Fibroblast of skin of left biceps (primary cell): ENCODE measurements at places on chromosomes 5 and 9.

GRCh38 chr9:90141723-90142122 lies 500.9 kb downstream of the DIRAS2 start:
- peak; percentile 5 for DNase-seq

GRCh38 chr9:125811002-125811401 lies 63.8 kb downstream of the PBX3 start:
- DNase-seq, result no peak

DNA sequence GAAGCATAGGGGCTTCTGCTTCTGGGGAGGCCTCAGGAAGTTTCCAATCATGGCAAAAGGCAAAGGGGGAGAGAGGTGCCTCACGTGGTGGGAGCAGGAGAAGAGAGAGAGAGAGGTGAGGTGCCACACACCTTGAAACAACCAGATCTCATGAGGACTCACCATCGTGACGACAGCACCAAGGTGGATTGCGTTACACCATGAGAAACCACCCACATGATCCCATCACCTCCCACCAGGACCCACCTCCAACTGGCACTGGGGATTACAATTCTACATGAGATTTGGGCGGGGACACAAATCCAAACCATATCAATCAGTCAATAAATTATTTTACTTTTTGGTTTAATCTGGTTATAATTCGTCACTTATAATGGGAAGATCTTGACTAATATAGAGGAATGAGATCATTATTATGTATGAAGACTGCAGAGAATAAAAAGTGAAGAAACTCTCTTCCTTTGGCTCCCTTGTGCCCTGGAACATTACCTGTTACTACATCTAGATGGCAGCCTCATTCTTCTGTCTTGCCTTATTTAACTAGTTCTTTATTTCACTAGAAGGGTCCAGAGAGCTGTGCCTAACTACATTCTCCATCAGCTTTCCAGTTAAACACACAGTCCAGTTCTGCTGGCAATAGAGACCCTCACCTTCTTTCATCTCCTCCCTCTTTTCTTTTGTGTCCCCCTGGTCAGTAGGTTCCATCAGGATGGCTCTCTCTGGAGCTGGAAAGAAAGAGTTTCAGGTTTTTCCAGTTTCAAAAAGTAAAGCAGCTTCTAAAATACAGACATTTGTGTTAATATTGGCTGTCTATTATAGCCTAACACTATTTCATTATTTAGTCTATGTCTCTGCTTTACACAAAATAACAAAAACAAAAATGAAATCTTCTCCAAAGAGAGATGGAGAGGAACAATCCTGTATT lies 21.7 kb upstream of the SPINK7 start:
- DNase-seq, result no peak

DNA sequence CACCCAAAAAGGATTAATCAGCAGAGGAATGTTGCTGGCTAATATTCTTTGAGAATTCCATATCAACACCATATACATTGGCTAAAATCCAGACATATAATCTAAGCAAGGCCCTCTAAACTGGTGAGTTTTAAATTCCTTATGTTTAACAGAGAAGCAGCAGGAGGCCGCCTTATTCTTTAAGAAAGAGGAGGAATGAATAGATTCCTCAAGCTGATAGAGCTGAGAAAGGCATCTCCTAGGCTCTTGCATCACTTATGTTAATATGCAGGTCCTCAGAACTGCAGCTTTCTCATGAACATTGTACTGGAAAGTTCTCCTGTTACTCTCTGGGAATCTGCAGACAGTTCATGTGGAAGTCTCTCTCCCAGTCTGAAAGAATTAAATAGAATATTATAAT lies 20.1 kb upstream of the SMARCA2 start:
- peak; percentile 82 for DNase-seq

DNA sequence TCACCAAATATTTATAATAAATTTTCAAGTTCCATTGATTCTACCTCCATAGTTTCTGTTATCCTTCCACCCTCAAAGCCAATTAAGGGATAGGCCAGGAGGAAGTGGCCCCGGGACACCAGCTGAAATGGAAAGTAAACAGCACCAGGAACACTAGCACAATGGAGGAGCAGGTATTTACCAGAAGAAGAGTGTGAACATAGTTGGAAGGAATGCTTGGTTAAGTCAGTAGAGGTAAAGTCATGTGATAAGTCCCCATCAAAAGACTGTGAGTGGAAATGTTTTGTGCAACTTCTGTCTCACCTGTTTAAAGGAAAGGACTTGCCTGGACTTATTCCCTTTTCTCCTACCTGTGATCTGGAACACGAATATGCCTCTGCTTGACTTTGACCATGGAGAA lies 146.7 kb upstream of the RAI14 start:
- DNase-seq, result no peak

DNA sequence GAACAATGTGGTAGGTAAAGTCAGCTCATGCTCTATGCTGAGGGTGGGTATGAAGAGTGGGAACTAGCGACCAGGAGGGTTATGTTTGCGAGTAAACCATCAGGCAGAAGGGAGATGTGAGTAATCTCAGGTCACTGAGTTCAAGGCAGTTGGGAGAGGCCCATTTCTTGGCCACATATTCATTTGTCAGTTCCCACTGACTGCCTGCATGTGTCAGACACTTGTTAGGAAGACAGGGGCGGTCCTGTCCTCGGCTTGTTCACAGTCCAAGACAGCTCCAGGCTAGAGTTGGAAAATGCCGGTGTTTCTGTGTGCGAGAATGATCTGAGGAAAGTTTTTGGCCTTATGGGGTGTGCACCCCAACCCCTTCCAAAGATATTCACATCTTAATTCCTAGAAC lies 48.6 kb upstream of the GDNF start:
- DNase-seq, result no peak

DNA sequence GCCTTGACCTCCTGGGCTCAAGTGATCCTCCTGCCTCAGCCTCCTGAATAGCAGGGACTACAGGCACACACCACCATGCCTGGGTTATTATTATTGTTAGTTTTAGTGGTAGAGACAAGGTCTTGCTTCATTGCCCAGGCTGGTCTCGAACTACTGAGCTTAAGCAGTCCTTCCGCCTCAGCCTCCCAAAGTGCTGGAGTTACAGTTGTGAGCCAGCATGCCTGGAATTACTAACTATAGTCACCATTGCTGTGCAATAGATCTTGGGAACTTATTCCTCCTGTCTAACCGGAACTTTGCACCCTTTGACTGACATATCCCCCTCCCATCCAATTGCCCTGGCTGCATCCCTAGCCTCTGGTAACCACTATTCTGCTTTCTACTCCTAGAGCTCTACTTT lies 3.4 kb downstream of the FAM151B start:
- DNase-seq, result no peak

GRCh38 chr9:121369595-121370265 lies at the start of gene STOM:
STOM (minus strand) TSS chr9:121370250; CDS start chr9:121370187, 63 bp downstream.
- peak; percentile 58 for DNase-seq

- peak; percentile 63 for DNase-seq
Observed at GRCh38 chr9:7607421-7607820, 192.2 kb downstream of the DMAC1 start.

GRCh38 chr5:109853377-109853776 lies 163.7 kb downstream of the MAN2A1 start:
- DNase-seq, result no peak

- no peak for DNase-seq
Observed at GRCh38 chr5:174982485-174982884, 258.1 kb downstream of the MSX2 start.

- DNase-seq, result no peak
Observed at GRCh38 chr5:163504079-163504931, 1.1 kb upstream of the MAT2B start.

DNA sequence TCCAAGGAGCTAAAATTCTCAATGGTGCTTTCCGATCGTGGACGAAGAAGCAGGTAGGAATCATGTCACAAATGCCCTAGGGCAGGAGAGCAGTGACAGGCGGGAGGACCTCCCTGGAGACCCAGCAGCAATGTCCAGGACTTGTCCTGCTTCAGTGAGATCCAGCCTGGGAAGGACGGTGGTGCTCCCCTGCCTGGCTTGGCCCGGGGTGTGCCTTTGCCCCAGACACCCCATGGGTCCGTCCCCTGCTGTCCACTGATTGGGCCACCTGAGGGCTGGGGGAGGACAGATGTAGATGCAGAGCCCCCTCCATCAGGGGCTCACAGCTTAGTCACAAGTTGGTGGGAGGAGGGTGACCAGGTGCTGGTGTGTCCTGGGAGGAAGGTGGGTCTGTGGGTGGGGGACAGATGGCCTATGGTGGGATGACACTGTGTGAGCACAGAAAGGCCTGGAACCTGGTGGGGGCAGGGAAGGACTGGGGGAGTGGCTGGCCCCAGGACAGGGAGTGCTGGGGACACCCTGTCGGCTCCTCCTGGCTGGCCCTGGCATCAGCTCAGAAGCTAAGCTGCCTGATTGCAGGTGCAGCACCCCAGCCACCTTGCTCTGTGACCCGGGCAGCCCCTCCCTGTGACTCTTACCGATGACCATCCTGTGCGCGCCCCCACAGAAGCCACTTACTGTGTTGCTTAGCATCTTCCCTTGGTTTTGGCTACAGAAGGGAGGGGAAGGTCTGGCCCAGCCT lies 82.0 kb downstream of the PHF2 start:
- no peak for DNase-seq

GRCh38 chr5:154836225-154836624 lies 14.2 kb downstream of the FAXDC2 start:
- no peak for DNase-seq

DNA sequence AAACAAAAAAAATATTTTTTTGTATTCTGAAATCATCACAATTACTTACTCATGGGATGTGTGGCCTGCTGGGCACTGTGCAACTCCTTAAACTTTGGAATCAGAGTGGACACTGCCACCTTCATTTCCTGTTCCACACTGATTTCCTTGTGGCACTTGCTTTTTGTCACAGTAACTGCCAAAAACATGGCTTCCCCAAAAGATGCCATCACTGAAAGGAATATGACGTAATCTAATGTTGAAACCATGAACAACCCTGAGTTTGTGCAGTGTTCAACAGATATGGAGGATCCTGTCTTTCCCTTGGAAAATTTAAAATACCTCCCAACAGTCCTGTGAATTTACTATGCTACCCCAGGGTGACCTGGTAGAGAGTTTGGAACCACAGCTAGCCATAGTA lies 12.6 kb upstream of the IL12B start:
- no peak for DNase-seq

GRCh38 chr9:132978451-132979131 lies at the start of gene GFI1B:
GFI1B (plus strand) TSS chr9:132978694; CDS start chr9:132986679, 7,985 bp downstream.
- DNase-seq, result no peak

DNA sequence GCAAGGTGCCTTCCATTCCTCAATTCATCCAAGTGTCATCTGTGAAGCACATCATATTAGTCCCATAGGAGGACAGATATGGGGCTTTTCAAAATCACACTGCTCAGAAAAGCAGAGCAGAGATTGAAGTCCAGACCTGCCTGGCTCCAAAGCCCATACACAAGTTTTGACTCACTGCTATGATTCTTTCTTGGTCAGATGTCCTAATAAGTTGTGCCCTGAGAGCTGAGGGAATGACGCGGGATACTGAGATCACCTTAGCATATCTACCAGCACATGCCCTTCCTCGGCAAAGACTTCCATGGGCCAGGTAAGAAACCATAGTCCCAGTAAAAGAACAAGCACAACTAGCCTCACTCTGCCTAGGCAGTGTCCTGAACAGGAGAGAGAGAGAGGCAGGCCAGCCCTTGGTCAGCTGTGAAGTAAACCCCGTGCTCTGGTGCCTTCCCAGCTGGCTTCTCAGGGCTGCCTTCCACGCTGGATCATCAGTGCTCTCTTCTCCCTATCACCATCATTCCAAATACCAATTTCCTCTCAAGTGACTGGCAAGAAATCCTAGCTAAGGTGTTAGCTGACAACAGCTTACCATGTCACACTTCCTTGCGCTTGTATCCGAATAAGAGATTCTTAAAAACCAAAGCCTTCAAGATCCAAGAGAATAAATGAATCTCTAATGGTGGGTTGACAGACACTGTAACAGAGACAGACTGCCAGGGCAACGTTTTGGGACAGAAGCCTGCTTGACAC lies 73.2 kb downstream of the SIL1 start:
- no peak for DNase-seq
